ENCODE measurements at places on chromosomes 6 and 20.

- DNase-seq = peak; percentile 20
These were observed 85.3 kb downstream of the TRMT6 start for GRCh38 chr20:5864873-5865587.

DNA sequence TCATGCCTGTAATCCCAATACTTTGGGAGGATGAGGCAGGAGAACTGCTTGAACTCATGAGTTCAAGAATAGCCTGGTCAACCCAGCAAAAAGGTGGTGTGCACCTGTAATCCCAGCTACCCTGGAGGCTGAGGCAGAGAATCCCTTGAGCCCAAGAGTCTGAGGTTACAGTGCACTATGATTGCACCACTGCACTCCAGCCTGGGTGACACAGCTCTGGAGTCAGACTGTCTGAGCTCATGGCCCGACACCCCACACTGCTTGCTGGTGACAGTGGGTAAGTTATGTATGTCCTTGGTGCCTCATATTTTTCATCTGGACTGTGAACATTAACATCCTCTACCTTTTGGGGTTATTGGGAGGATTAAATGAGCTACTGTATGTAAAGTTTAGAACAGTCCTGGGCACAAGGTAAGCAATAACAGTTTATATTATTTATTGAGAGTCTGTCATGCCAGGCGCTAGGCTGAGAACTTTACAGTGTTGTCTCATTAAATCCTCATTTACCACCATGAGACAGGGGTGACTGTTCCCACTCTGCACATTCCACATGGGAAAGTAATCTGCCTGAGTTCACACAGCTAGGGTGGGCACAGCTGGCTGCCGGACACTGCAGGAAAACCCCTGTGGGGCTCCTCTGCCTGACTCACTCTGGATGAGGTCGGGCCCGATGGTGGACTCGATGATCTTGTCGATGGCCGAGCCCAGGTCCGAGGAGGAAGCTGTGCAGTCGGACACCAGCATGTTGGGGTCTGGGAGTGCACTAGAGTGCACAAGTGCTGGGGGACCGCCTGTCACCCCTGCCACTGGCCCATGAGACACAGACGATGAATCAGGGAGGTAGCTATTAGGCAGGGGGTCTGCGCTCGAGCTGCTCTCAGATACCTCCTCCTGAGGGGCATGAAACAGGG lies 2.9 kb downstream of the ZNF335 start:
- no peak for DNase-seq

- DNase-seq = peak; percentile 16
These were observed 66.4 kb upstream of the PDE10A start for GRCh38 chr6:165729307-165729936.

GRCh38 chr20:12695937-12696336 lies 312.8 kb upstream of the SPTLC3 start:
- DNase-seq = no peak

DNA sequence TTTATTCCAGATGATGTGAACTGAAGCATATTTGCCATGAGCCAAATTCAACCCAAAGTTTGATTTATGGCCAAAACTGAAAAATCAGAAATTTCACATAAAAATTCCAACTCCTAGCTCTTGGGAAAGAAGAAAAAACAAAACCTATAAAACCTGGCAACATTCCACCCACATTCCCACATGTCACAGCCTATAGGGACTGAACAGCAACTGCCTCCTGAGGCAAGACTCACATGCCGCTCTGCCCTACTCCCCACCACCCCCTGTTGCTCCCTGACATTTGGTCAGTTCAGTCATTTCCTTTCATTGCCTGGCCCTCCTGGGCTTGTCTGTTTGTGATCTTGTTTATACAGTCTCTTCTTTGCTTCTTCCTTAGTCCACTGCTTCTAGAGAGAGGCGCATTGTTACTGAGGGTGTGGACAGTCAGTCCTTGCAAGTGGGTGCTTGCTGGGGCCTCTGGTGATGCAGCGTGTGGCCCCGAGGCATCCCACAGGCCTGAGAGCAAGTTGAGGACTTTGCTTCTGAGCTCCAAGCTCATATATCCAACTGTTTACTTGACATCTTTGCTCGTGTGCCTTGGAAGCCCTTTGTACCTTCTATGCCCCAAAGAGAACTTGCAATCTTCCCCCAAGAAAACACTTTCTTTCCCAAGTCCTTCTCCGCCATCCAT lies 31.4 kb downstream of the NFATC2 start:
- DNase-seq = peak; percentile 35

DNA sequence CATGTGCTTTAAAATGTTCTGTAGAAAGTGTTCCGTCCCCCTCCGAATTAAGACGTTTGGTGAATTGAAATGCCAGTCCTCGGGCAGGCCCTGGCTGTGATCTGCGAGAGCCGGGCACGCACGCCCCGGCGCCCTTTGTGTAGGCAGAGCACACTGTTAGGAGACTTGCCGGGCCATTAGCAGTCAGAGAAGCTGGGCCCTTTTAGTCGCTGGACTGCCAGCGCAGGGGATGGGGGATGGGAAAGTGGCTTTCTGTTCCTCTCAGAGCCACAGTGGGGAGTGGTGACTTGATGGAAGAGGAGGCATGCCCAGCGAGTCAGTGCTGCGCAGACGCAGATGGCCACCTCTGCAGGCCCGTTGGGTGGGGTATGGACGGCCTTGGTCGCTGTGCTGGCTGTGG lies 2.2 kb downstream of the PPP1R3G start:
- DNase-seq = no peak

GRCh38 chr20:42686057-42686456 lies 503.6 kb downstream of the PTPRT start:
- no peak for DNase-seq

DNA sequence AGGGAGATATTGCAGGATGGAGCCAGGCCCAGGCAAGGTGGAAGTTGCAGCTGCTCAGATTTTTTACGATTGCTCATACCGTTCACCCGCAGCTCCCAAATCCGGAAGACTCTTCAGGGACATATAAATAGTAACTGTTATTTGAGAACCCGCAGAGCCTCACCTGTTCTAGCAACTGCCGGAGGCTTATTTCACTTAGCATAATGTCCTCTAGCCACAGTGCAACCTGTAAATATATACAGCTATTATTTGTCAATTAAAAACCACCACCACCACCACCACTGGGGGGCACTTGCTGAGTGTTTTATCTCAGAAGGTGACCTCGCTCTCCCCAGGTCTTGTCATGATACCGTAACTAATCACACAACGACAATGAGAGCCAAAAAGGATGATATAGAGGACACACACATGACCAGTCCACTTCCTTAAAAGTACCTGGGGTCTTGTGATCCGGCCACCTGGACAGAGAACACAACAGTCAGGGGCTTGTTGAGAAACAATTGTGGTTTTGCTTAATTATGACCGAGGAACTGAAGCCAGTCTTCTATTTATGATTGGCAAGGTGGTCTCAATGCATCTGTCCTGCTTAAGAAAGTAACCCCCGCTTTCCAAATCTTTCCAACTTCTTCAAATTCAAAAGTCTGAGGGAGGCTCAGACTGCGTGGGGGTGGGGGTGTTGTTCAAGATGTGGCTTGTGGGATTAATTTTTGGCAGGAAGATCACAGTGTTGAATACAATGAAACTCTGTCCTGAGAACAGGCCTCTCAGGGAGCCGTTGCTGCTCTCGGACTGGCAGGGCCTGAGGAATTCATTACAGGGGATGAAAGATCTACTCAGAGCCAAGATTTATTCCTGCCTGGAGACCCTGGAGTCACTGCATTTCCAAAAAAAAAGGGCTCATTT lies 107.7 kb upstream of the PRND start:
- DNase-seq = no peak

DNA sequence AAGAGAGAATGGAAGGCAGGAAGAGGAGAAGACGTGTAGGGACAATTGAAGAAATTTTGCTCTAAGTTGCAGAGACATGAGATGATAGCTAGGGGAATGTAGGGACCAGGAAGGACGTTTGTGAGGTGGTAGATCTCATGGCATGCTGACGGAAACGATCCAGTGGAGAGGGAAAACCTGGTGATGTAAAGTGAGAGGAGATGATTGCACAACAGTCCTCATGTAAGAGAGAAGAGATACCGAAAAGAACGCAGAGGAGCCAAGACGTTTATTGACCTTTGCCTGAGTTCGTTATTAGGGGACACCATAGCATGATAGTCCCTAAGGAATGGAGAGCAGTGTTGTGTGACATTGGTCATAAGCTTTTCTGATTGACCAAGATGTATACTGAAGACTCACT lies 55.3 kb downstream of the IGF2R start:
- DNase-seq = no peak

DNA sequence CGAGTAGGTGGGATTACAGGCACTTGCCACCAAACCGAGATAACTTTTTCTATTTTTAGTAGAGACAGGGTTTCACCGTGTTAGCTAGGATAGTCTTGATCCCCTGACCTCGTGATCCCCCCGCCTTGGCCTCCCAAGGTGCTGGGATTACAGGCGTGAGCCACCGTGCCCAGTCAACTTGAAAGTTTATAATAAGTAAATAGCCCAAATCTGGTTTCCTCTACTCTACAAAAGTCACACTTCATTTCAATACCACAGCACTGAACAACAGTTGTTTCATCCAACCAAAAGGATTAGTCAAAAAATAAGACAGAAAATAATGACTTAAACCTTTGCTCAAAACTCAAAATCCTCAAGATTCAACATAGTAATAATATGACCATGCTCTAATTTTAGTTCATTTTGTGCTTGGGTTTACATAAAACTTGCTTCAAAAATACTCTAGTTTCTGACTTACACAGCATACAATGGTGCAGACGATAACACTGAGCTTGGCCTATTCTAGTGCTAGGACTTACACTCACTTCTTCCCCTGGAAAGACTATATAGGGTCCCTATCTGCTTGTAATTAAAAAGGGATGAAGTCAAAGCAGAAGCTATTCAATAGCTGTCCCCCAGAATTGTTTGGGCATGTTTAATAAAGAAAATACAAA lies 56.7 kb downstream of the NT5E start:
- DNase-seq = no peak

- DNase-seq = peak; percentile 54
These were observed 23.5 kb downstream of the BICRAL start for GRCh38 chr6:42805297-42805861.

DNA sequence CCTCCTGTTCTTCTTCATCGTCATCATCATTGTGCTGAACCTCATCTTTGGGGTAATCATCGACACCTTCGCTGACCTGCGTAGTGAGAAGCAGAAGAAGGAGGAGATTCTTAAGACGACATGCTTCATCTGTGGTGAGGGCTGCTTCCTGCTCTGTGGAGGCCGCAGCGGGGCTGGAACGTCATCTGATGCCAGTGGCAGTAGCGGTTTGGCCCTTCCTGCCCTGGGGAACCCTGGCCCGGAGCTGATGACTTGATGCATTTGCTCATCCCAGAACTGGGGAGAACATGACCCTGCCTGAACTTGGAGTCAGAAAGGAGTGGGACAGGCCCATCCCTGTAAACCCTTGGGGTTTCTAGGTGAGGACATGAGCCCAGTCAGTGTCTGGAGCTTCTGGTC lies 18.7 kb downstream of the UQCC2 start:
- peak; percentile 46 for DNase-seq

GRCh38 chr6:87115402-87116135 lies 20.7 kb upstream of the CGA start:
- DNase-seq = no peak

DNA sequence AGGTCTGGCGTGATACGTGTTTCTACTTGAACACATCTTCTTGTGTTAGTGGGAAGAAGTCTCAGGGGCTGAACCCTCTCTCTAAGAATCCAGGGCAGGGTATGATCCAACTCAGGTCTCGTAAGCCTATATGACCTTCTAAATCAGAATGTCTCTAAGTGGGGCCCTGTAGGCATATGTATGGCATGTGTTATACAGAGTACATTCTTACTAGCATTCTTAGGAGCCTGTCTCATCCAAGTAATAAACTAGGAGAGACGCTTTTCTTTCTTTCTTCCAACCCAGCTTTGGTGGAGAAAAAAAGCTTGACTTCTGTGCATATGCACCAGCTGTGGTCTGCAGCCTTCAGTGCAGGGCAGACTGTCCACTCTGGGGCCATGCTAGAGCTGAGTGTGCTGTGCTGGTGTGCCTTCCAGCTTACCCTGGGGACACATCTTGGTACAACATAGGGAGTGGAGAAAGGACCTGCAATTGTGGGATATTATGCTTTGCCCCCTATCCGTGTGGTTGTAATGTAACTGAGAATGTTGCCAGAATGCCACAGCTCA lies 47.3 kb downstream of the L3MBTL3 start:
- DNase-seq = no peak

GRCh38 chr6:80696268-80696667 lies 589.8 kb downstream of the BCKDHB start:
- DNase-seq = no peak

DNA sequence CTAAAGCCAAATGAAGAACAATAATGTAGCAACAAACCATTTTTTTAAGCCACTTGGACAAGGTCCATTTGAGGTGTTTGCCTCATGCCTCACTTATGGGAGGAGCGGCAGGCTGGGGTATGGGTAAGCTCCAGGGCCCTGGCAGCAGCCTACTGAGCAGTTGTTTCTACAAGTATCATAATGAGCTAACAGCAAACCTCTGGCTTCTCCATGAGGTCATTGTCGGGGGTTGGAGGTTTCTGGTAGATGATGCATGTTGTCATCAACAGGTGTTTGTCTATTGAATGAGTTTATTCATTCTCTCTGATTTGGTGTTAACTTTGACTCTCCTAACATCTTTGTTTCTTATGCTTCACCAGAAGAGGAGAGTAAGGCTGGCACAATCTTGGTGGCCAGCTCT lies 150.7 kb downstream of the TBC1D7 start:
- DNase-seq = no peak

GRCh38 chr6:75656479-75656878 lies 54.8 kb downstream of the SENP6 start:
- DNase-seq = no peak

GRCh38 chr6:30802731-30803130 lies 58.4 kb upstream of the IER3 start:
- no peak for DNase-seq

DNA sequence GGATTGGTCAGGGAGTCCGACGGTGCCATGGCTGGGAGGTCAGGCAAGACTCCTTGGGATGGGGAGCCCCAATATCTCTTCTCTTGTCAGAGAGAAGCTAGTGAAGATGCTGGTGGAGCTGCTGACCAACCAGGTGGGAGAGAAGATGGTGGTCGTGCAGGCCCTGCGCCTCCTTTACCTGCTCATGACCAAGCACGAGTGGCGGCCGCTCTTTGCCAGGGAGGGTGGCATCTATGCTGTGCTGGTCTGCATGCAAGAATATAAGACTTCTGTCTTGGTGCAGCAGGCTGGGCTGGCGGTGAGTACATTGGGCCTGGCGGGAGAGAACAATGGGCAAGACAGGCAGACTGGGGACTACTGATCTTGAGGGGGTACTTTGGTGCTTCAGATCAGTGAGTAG lies 10.9 kb downstream of the CUL9 start:
- no peak for DNase-seq

GRCh38 chr6:11538052-11538818 lies 686 bp downstream of the TMEM170B start:
- DNase-seq = peak; percentile 59

DNA sequence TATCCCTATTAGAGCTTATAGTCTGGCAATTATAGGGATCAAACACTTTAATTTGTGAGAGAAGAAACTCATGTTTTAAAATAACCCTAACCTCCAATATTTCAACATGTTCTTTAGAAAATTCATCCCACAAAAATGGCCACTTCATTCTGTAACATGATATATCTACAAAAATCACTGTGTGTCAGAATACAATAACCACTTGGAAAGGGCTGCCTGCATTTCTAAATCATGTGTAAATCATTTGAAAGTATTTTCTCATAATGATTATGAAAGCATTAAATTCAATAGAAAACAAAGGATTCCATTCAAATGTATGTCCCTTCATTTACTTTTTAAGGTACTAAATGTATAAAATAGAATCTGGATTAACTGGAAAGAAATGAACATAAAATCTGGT lies 101.4 kb upstream of the NHSL1 start:
- no peak for DNase-seq

GRCh38 chr6:151808371-151809241 lies 1.1 kb downstream of the ESR1 start:
- peak; percentile 3 for DNase-seq

GRCh38 chr20:55704458-55704857 lies 300.9 kb downstream of the CBLN4 start:
- DNase-seq = no peak

Data from small intestine (tissue), 16 donors.